ENCODE measurements at places on chromosomes 5 and 9.

DNA sequence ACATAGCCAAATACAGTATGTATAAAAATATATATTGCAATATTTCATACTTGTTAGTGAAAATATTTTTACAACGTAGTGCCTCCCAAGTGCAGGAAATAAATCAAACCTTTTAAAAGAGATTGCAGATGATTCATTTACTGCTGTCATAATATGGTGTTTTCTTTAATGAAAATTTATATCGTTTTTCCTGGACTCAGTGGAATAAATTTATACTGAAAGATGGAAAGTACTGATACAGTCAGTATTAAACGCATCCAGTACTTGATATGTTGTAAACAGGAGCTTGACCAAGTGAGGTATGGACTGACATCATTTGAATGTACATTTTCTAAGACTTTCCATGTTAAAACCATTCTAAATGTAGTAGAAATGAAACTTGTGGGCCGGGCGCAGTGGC, 143.4 kb upstream of the ZNF608 start:
- DNase-seq, result no peak

DNA sequence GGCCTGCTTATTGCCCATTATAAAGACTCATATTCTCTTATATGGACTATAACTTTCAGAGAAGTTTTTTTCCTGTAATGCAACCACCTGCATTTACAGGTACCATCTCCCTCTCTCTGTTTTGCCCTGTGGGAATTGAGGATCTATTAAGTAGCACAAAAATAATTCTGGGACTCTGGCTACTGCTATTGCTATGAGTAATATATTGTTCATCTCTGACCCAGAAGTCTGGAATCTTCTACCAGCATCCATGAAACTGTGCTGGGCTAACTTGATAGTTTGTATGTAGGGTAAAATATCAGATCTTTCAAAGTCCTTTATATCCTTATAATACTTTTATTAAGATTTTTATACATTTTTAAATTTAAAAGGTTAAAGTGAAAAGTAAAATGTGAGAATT, 607.2 kb downstream of the EFNA5 start:
- no peak for DNase-seq

DNA sequence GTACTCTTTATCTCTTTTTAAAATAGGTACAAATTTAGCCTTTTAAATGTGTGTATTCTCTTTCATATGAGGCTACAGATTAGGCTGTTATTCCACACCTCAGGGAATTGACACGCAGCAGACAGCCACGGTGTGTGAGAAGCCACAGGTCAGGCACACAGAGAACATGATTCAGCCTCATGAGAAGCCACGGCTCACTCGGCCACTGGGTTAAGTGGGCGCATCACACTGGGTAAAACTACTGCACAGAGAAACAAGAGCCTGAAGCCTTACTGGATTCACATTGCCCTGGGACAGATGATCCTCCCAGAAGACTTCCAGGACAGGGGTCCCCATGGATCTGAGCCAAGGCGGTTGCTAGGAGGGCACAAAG, 28.2 kb downstream of the LPCAT1 start:
- no peak for DNase-seq

DNA sequence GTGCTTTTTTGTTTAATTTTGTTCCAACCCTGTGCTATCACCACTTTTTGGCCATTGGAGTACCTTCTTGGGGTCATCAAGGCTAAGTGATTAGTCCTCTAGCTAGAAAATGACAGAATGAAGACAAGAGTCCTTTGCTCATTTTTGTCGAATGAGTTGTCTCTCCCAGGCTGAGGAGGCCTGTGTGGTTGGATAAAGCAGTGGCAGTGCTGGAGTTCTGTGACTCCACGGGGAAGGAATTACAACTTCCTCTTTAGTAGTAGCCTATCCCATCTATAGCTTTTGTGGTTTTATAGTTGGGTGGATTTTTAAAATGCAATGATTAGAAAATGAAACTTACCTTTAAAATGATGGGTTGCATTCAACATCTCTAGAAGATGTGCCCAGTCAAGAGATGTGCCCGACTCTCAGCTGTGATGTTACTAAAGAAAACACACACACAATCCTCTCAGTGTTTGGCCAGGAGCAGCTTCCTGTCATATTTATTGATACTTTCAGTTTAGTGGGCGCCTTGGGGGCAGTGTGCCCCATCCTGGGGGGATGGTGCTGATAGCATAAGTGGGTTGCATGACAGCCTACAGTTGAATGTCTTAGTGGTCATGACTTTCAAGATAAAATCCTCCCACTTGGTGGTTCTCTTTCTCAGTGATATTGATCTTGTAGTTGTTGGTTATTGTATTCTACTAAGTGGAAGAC, 11.9 kb downstream of the OTULINL start:
- no peak for DNase-seq

- DNase-seq, result no peak
These were observed 21.4 kb downstream of the SPINK1 start for GRCh38 chr5:147809830-147810666.

GRCh38 chr9:124665391-124666058, 105.6 kb downstream of the NR6A1 start:
- DNase-seq, result no peak

Measured in occipital lobe (tissue), 3 donors.